ENCODE measurements at places on chromosomes 16 and 17.

DNA sequence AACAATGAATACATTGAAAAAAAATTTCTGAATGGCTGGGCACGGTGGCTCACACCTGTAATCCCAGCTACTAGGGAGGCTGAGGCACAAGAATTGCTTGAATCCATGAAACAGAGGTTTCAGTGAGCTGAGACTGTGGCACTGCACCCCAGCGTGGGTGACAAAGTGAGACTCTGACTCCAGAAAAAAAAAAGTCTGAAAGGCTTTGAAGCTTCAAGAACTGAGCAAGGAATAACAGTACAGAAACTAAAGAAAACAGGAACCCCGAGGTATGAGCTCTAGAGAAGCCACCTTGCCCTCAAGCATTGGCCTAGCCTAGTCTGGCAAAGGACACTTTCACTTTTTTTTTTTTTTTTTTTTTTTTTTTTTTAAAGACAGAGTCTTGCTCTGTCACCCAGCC is 45.0 kb downstream of the TEX2 start:
- DNase-seq, result no peak

GRCh38 chr17:29358416-29358815 is 31.7 kb upstream of the TAOK1 start:
- no peak for DNase-seq

DNA sequence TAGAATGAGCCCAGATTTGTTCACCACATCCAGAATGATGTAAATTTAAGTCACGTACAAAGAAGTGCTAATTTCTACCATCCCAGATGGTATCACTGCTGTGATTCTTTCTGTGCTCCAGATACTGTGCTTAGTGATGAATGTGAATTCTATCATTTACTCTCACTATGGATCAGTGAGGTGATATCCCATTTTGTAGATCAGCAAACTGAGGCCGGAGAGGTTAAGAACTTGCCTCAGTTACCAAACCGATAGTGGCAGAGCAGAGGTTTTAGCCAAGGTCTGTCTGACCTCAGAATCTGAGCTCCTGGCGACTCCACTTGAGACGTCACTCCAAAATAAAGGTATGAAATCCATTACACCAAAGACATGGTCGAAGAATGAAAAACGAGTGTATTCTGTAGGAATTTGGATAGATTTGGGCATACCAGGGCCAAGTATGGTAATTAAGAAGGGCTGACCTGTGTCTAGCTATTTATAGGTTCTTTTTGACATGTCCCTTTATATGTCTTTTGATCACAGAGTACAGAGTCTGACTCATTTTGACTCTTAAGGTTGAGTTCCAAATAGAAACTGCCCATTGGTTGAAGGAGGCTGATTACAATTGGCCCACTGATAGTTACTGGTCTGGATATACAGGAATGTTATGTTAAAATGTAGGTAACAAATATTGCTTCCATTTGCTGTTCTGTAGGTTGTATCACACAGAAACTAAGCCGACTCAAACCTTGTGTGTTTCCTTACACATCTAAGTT is 10.0 kb downstream of the MAP2K6 start:
- DNase-seq, result no peak

DNA sequence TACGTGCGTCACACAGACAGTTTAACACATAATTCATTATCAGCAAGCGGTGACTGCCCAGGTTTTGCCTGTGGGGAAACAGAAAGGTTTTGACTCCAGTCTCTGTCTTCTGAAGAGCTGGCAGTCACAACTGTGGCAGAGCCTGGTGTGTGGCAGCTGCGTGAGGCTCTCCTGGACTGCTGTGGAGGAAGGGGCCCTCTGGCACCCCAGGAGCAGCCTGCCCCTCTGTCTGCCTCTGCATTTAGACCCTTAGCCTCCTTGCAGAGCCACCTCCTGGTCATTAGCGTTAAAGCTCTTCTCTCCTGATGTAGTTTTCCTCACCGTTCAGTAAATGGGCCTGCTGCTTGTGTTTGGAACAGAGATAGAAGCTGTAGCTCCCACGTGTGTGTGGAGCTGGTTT is 10.9 kb downstream of the RAB40C start:
- no peak for DNase-seq

- DNase-seq, result peak; percentile 39
Observed at GRCh38 chr17:65228734-65229620, 91.8 kb downstream of the RGS9 start.

GRCh38 chr16:57986196-57986595 is 14.3 kb downstream of the ZNF319 start:
- no peak for DNase-seq

DNA sequence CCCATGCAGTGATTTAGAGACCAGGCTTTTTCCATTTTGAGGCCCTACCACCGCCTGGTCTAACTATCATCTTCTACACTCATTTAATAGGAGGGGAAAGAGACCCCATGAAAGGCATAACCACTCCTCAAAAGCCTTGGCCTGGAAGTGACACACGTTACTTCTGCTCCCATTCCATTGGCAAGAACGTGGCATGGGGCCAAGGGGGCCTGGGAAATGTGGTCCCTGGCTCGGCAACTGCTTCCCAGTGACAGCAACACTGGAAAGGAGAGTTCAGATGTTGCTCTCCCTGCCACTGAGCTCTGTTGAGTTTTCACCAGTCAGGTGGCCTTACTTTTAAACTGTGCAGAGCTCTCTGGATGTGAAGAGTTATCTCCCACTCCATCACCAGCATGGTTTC is 45.2 kb upstream of the MAP3K14 start:
- DNase-seq, result no peak

DNA sequence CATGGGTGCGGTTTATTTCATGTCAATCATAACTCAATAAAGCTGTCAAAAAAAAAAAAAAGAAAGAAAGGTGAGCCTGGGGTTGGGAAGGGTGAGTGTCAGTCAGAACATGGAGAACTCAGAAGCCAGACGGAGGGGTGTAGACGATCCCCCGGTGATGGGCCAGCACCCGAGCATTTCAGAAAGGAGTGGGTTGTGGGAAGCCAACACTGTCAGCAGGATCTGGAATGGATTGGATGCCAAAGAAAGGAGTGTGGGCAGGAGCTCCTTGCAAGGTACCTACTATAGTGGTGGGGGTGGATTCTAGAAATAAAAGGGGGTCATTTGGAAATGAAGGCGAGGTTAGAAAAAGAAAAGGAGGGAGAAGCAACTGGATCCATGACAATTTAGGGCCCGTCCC is 19.8 kb upstream of the SCIMP start:
- DNase-seq, result no peak

- no peak for DNase-seq
Observed at GRCh38 chr17:21218831-21219380, 4.9 kb upstream of the TMEM11 start.
